ENCODE measurements at places on chromosomes 5 and 9.

GRCh38 chr9:94788570-94789105 is 62.1 kb downstream of the AOPEP start:
- no peak for DNase-seq

GRCh38 chr5:172078726-172079345 is 72.4 kb upstream of the FBXW11 start:
- peak; percentile 20 for DNase-seq

DNA sequence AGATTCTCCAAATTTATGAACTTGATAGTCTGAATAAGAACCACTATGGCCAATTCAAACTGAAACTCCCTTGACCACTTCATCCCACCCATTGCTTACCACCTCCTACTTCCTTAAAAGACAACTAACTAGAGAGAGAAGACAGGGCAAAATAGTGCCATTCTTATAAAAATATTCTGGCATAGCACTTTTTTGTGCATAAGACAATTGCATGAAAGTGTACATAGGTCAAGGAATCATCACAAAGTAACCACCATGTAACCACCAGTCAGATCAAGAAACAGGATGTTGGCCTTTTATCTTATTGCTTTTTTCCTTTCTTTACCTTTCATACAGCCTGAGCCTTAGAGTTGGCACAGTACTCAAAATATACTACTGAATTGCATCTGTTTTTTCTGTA is 8.1 kb upstream of the ARSB start:
- no peak for DNase-seq

DNA sequence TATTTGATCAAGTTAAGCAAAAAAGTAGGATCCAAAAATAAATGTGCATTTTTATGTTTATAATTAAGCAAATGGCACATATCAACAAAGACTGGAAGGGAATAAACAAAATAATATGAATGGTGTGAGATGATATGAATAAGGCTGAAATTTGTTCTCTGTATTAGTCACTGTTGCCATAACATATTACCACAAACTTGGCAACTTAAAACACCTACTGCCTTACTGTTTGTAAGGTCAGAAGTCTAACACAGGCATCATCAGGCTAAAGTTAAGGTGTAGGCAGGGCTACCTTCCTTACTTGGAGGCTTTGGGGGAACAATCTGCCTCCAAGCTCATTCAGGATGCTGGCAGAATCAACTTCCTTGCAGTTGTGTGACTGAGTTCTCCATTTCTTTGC is 19.3 kb downstream of the PGGT1B start:
- no peak for DNase-seq

DNA sequence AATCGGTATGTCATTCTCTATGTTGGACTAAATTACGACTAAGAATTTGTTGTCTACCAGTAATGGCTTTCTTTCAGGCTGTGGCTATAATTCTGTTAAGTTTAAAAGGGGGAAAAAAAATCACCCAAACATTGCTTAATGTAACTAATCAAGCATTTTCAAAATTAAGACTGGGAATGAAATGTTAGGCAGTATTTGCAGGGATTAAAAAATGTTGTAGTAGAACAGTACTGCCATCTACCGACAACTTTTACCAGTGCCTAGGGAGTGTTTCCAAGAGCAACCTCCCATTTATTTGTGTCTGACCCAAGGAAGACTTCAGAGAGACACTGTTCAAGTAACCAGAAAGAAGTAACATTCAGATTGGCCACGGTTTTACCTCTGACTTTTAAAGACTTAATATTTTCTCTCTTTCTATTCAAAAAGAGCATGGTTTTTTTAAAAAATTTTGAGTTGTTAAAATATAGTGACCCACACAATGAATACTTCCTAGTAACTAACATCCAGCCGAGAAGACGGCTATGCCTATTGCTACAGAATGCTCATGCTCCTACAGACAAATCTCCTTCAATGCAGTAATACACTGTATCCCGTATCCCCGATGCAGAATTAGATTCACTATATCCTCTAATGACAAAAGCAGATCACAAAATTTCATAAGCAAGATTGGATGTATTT is 92.4 kb downstream of the ARL15 start:
- DNase-seq, result peak; percentile 50

GRCh38 chr5:170330568-170331054 is 33.0 kb upstream of the LCP2 start:
- DNase-seq, result no peak
